Osteocyte (in vitro differentiated cells): ENCODE measurements at places on chromosomes 2 and 18.

- DNase-seq = peak; percentile 32
Observed at GRCh38 chr18:3584266-3584861, 134.4 kb downstream of the TGIF1 start.

GRCh38 chr2:50491541-50492476, 540.1 kb downstream of the NRXN1 start:
- no peak for DNase-seq

DNA sequence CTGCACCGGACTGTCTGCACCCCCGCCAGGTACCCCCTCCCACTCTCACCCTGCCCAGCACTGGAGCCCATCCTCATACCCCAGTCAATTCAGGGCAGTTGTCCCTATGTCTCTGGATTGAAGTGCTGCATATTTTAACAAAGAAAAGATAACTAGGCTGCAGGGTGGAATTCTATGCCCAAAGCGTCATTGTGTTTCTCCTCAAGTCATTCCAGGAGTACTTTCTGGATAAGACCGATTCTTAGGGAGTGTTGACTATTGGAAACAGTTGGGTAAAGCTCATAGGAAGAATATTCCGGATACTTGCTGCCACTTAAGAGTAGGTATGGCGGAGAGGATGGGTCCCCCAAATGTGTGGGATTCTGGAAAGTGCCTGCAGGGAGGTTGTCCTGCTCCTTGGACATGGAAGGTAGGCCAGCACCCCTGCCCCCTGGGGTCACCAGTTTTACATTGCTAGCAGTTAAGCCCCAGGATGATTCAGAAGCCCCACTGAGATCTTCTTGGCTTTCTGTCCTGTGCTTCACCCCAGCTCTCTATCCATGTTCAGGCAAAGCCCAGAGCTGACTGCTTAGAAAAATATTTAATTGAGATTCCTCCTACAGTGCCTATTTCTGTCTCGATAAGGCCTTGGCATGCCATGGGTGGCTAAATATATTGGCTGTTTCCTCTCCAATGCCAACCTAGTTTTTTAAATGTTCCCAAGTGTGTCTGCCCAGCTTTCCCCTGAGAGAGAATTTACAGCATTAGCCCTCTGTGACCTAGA, 48.2 kb downstream of the RPL37A start:
- DNase-seq = no peak

DNA sequence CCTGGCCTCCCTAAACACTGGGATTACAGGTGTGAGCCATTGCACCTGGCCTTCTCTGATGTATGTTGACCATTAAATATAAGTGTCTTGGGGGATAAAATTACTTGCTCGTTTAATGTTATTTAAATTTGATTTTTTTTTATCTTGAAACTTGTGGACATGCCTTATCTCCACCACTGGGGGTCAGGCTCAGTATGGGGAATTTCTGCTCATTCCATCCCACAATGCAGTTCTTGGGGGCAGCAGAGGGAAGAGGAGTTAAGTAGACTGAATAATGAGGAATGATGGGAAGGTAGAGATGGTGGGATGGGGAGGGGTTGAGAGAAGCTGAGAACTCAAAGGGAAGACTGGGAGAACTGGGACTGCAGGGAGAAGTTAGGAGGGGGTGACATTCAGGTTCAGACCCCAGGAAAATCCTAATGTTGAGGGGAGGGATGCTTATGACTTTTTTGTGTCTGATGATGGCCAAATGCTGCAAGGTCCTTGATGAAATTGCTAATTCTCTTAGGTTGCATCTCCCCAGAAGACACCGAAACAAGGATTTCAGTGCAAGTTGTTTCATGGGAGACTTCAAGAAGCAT, 174.2 kb downstream of the MIB1 start:
- DNase-seq = peak; percentile 38

GRCh38 chr2:328761-329160, 40.9 kb upstream of the ALKAL2 start:
- peak; percentile 93 for DNase-seq

DNA sequence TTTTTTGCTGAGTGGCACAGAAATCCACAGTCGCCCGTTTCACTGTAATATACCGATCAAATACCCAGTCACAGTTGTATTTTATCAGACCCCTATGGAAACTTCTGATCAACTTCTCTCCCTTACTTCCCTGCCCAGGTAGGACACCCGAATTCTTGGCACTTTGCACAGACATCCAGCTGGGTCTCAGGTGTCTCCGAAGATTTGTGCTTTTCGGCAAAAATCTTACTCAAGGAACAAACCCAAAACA, 596 bp downstream of the MREG start:
- no peak for DNase-seq

GRCh38 chr18:40407909-40408308, 1547.1 kb upstream of the PIK3C3 start:
- DNase-seq = no peak
